Hippocampal formation (tissue), 2 donors: ENCODE measurements at places on chromosomes 4 and X.
A peak's percentile ranks its signal among the peaks of the same experiment; 100 is the strongest.

GRCh38 chrX:143095816-143096215, 70.1 kb downstream of the SPANXN4 start:
- DNase-seq, result no peak

GRCh38 chr4:104395168-104395614, 99.5 kb downstream of the CXXC4 start:
- DNase-seq, result peak; percentile 13

DNA sequence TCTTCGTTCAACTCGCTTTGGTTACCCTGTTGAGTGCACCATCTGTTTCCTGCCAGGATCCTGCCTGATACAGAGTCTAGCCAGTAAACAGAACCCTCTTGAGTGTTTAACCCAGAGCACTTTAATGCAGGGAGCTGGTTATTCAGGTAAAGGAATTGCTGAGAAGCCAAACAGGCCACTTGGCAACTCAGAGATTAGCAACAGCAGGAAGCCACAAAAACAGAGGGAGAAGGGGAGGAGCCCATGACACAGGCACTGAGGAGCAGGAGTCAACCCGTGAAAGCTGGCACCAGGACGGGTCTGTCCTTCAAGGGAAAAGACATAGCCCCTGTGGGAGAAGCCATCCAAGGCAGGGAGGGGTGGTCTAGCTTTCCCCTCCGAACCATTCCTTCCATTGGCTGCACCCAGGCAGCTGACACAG, 641.4 kb downstream of the ZNF674 start:
- no peak for DNase-seq

- no peak for DNase-seq
Observed at GRCh38 chrX:148193759-148194158, 212.6 kb downstream of the FMR1NB start.

- no peak for DNase-seq
Observed at GRCh38 chrX:38864165-38864564, 62.9 kb downstream of the MID1IP1 start.

DNA sequence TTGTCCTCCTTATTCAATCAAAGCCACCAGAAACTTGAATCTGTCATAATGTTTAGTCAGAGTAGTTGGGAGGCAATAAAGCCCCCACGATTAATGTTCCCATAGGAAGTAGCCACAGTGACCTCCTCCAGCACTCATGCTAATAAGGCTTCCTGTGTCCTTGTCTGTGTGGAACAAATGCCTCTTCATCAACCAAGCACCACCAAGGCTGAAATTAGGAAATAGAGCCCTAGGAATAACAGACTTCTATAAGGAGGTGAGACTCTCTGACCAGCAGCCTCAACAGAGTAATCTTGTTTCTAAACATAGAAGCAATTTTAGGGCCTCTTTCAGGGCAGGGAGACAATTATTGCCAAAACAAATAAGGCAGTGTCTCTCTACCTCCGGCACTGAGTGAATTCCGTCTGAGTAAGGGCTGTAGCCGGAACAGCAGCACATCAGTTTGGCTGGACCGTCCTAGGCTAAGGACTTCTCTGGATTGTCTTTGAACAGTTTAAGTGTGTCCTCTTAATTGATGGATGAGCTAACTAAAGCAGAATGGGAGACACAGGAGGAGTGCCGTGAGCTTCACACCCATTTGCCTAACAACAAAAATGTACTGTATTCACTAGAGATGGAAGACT, 329.2 kb upstream of the HAND2 start:
- no peak for DNase-seq

DNA sequence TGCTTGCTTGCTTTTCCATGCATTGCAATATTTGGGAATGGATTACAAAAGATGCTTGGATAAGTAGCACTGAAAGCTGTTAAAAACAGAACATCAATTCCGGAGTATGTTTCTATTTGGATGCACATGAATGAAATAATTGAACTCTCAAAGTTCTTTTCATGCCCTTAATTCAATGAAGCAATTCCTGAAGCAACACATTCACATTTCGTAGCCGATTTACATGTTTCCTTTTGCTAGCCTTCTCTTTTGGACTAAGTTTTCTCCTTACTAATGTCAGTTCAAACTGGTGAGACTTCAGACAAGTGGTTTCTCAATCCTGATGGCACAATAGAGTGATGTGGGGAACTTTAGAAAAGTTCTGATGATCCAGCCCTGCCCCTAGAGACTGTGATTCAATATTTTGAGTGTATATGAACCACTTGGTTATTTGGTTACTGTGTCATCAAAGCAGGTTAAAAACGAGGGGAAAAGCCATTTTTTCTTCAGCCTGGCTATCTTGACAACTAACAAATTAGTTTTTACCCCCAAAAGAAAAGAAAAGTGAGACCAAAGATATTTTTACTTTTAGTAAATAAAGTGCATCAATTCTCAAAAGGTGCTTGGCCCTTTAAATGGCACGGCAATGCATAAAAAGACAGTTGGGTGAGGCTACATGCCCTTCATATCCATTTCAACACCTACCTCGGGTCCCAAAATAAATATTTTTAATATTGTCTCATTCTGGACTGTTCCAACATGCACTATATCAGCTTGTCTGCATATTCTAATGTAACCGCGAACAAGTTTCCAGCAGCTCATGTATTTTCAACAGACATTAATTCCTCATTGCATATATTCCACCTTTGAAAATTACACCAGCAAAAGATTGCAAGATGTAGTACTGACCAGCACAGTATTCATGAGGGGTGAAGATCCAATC, 90.1 kb upstream of the RPL34 start:
- DNase-seq, result no peak

DNA sequence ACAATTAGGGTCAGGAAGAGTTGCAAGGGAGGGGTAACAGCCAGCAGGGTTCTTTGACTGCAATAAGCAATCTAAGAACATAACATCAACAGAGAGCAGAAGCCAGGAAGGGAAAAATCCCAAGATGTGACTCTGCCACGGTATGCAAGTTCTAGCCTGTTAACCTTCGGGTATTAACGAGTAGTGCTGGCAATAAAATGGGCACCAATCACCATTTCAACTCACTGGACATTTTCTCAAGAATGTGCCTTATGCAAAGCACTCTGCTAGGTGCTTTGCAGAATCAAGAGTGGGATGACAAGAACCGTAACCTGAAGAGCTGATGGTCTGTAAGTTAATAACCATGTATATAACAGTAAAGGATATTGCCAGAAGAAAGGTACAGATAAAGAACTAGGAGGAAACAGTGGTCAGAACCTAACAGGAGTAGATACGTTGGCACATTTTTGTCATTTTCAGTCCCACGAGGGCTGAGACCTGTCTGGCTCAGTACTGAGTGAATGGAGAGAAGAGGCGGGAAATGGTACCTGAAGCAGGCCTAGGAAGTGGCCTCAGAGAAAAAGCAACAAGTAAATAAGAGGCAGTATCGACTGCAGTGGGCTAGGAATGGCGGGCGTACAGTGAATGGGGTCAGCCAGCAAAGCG, 2.7 kb downstream of the ELOVL6 start:
- DNase-seq, result peak; percentile 34

DNA sequence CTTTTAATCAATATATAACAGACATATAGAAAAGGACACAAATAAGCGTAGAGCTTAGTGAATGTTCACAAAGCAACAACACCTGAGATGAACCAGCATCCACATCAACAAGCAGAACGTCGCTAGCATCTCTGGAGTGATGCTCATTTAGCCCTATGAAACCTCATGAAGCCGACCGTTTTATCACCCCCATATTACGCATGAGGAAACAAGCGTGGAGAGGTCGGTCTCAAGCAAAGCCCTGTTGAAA, 524 bp upstream of the RPS3A start:
- DNase-seq, result no peak

- no peak for DNase-seq
Observed at GRCh38 chrX:19688426-19688825, 173.1 kb upstream of the MAP3K15 start.
